ENCODE measurements at places on chromosomes 3 and 15.

DNA sequence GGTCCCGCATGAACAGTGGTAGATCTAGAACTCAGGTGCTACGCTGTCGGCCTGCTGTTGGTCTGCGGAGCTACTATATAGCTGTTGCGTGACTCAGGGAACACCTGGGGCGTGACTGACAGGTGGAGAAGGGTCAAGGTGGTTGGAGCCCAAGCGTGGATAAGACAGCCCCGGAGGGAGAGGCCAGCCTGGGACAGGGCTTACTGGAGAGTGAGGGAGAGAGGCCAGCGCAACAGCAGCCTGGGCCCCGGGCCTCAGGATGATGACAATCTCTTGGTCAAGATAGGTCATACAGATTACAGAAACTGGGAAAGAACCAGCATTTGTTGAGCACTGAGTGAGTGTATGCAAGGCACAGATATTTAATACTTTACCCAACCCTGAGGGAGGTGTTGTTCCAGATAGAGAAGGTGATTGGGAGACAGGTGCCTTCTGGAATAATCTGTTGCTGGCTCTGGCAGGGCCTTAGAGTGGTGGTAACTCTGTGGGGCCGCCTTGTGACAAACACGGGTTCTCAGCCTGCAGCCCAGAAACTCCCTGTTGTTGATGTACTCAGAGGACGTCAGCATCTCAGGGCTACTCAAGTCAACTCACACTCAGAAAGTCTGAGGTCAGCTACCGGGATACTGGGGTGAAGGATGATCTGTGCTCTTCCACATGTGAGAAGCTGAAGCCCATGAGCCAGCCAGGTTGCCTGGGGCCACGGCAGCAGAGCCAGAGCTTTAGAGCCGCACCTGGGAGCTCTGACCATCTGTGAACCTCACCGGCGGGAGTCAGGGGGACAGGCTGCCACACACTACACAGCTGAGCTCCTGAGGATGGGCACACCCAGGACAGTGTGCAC is 265.4 kb upstream of the HES1 start:
- DNase-seq = no peak

- no peak for DNase-seq
Measured at GRCh38 chr3:13575459-13576061, 26.6 kb downstream of the FBLN2 start.

DNA sequence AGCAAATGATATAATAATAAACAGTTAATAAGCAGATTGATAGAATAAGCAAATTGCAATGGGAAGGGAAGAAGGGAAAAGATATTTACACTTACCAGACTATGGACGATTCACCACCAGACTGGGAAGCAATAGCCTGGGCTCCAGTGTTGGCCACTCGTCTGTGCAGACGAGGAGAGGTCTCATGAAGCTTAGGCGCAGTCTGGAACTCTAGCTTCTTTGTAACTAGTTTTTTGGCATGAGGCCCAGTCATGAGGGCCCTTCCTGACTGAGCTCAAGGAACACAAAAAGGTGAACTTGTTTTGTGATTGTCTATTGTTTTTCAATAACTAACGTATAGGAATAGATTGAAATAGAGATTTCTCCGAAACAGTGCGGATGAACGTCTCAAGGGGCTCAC is 63.3 kb upstream of the GATM start:
- no peak for DNase-seq

- no peak for DNase-seq
Measured at GRCh38 chr15:76363251-76363650, 26.7 kb downstream of the ISL2 start.

GRCh38 chr3:32922078-32922477 is 29.4 kb upstream of the CCR4 start:
- DNase-seq = no peak

DNA sequence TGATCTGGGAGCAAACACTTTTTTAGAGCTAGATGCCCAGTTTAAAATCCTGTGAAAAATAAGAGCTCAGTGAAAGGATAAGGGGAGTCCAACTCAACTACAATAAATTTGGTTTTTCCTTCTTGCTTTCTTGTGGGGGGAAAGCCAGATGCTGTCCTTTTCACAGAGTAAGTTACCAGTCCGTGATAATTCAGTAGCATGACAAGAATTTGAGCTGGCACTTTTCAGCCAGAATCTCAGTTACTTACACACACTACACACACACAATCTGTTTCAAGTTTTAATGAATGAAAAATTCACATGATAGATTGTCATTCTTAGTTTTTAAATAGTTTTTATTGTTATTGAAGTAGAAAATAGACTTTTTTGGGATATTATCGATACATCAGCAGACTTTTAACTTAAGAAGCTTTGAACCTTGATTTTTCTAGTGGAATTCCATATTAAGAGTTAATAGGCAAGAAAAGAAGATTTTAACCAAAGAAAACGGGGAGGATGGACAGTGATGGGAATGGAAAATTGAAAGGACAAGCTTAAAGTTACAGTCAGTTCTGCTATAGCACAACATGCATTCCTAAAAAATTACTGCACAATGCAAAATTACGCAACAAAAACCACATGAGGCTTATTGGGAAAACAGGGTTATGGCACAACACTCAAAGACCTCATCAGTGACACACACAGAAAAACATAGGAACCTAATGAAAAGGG is 47.0 kb downstream of the PSMD6 start:
- DNase-seq = no peak

DNA sequence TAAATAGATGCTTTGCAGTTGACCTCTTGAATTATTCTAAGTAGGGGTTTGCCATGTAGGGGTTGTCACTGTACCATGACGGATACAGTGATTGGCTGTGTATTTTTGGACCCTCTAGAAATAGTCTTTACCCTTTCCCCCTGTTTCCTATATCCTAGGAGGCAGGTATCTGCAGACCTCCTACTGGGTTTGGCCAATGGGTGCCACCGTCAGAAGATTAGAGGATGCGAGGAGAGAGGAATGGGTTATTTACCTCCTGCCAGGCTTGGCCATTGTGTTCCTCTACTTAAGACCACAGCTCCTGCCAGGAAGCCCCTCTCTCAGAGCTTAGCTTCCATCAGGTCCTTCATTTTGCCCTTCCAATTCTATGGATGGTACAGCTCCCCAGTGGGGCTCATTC is 40.2 kb upstream of the CLRN1 start:
- no peak for DNase-seq

GRCh38 chr3:83224101-83224868 is 1462.8 kb upstream of the GBE1 start:
- no peak for DNase-seq

DNA sequence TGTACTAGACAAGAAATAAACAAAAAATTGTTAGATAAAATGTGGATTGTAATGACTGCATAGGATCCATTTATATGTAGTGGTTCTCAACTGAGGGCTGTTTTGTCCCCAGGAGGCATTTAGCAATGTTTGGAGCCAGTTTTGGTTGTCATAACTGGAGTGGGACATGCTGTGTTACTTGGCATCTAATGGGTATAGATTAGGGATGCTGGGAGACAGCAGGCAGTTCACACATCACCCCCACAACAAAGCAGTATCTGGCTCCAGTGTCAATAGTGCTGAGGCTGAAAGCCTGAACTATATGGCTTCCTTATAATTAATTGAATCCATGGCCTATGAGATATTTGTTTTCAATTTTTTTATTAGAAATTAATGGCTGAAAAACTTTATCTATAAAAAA is 72.0 kb upstream of the SAMMSON start:
- no peak for DNase-seq

- DNase-seq = no peak
Measured at GRCh38 chr3:148331081-148331846, 366.4 kb upstream of the AGTR1 start.

DNA sequence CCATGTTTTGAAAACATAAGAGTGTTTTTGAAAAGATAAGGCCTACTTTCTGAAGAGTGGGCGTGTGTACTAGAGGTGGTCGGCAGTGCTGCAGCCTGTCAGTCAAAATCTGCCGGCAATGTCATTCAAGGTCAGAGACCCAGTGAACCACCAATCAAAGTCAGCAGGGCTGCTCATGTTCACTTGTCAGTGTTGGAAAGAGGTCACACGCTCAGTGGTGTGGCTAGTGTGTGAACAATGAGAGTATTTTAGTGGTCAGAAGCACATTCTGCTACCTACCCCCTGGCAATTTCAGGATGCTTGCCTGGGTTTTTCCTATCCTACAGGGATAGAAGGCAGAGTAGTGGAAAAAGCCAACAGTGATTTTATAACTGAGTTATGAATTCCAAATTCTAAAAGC is 278.5 kb upstream of the ONECUT1 start:
- no peak for DNase-seq

- no peak for DNase-seq
Measured at GRCh38 chr15:41511331-41511898, 2.2 kb downstream of the LTK start.

GRCh38 chr3:141979050-141979671 is 102.7 kb downstream of the ATP1B3 start:
- no peak for DNase-seq

GRCh38 chr3:59957150-59957549 is 907.3 kb upstream of the CFAP20DC start:
- no peak for DNase-seq

- DNase-seq = no peak
Measured at GRCh38 chr3:15997274-15997943, 177.1 kb upstream of the GALNT15 start.

- no peak for DNase-seq
Measured at GRCh38 chr15:67746450-67746849, 78.9 kb upstream of the SKOR1 start.
